ENCODE measurements at places on chromosomes 13 and 19.

DNA sequence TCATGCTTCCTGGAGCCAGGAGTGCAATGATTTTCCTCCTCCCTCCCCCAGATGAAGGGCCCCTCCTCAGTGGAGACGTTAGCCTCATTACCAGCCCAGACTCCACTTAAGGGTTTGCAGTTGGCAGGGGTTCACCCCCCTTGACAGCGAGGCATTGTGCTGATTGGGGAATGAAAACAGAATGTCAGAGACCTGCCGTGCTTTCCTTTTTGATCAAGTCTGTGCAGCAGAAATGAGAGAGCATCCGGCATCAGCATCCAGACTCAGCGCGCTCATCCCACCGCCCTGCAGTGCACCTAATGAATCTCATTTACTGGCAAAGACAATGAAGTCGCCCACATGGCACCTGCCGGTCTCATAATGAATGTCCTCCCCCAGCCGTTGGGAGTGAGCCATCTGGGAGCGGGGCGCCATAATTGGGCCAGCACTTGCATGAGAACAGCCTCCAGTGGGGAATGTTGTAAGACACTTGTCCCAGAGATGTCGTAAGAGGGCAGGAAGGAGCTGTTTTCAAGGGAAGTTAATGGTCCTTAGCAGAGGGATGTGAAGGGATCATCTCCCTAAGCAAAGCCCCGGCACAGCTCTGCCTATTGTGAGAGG, 98.3 kb upstream of the UQCRFS1 start:
- no peak for DNase-seq

- DNase-seq: no peak
Observed at GRCh38 chr19:19540064-19540714, 2.1 kb downstream of the CILP2 start.

GRCh38 chr13:27321468-27322431, 51.1 kb downstream of the RASL11A start:
- DNase-seq: no peak

- DNase-seq: peak; percentile 92
Observed at GRCh38 chr19:10551698-10552301, 8.1 kb downstream of the ATG4D start.

DNA sequence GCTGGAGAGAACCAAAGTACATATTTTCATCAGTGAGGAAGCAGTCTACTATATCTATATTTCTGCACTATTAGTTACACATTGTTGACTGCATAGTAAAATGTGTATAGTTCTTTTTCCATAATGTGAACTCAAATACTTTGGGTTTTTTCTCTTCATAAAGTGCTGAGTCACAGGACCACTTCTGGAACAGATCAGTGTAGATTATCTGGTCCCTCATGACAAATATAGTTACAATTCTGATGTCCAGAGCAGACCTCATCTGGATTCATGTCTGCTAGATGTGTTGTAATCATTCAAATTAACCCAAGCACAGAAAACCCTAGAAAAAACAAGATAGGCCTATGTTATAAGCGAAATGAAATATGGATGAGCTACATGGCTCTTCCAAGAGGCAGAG, 171.4 kb downstream of the SUCLA2 start:
- no peak for DNase-seq

GRCh38 chr19:4483385-4483784, 11.3 kb downstream of the HDGFL2 start:
- no peak for DNase-seq

DNA sequence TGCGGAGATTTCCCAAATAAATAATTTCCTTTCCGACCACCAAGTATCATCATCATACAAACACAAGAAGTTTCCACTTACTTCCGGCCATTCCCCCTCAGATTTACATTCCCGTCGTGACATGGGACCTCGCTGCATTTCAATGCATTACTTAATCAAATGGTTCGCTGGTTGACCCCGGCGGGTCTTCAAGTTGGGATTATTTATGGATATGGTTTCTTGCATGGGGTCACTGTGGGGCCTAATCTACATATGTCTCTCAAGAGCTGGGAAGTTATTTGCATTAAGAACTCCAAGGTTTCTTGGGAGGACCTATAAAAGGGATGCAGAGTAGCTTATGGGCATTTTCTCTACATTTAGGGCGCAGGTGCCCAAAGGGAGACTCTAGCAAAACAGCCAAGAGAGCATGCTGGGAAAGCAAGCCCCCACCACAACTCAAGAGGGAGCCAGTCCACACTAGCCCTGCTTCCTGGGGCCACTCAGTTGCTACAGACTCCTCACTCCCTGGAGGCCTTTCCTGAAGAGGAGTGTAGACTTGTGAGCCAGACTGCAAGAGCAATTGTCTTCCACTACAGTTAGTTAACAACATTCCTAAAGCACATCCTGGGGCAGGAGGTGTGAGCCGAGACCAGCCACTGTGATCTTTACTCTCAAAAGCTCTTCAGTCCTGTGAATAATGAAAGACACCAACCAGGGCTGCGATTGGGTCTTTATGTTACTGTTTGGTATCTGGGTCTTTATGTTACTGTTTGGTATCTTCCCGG, 125.3 kb downstream of the KATNAL1 start:
- DNase-seq: peak; percentile 31

GRCh38 chr13:75647126-75647784, 11.1 kb downstream of the LMO7 start:
- no peak for DNase-seq

DNA sequence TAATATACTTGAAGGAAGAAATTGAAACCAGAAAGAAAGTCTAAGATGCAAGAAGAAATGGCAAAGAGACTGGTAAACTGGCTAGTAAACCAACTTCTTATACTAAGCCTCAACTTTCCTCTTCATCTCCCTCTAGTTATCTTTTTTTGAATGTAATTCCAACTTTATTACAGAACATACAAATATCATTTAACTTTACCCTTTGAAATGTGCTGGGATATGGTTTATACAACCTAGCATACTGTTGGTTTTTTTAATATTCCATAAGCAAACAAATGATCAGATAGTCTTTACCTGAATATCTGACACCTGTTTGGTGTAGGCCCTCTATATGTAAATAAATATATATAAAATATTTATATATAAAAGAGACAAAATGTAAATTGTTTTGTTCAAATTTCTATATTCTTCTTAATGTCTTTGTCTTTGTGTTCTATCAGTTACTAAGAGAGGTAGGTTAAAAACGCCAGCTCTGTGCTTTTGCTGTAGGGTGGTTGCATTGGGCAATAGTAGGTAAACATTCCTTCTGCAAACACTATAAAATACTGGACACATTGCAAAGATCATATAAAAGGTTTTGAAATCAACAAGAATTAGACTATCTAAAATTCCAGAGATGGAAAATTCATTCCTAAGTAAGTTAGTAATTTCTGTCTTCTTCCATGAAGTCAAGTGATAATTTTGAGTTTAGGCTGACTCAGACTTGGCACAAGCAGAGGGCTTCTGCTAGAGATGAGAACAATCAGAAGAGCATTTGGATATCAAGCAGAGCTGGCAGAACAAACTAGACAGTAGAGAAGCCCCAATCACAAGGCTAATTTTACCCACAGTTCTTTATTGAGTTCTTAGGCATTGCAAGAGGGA, 383.3 kb downstream of the RFC3 start:
- no peak for DNase-seq

All from NB4 (cell line).